ENCODE measurements at places on chromosomes 3 and 15.

- no peak for DNase-seq
These were observed 227.7 kb downstream of the ADAMTS17 start for GRCh38 chr15:100114100-100114499.

DNA sequence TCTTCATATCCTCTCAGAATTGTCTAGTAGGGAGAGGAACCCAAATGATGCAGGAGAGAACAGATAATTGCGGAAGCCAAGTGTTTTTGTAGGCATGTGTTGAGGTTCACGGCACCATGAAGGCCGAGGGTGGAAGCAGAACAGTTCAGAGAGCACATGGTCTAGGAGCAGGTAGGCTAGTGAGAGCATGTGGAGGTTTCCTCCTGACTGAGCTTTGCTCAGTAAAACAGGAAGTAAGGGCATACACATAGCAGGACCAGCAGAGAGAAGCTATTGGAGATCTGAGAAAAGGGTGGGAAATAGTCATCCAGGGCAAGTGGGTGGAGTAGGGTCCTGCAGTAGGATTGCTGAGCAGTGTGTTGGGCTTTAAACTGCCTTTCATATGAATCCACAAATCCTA lies 491.1 kb downstream of the FHIT start:
- peak; percentile 49 for DNase-seq

DNA sequence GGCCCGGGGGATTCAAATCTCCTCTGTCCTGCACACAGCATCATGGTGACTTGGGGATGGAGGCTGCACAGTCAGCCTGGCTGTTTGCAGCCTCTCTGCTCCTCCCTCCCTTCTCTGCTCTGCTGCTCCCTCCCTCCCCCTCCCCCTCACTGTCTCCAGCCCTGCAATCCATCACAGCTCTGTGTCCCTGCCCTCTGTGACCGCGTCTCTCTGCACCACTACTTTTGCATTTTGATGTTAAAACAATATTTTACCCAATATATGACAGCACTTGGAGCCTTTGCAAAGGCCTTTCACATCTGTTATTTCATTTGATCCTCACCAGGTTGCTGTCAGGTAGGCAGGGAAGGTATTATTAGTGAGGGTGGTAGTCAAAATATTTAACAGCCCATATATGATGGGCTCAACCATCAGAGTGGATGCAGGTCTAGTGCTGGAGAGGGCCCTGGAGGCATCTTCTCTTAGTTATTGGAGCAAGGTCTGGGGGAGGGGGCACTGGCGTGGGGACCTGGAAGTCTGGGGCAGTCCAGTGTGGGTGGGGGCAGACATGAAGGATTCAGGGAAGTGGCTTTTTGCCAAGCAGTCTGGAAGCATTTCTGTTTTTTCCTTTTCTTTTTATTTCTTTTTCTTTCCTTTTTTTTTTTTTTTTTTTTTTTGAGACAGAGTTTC lies 16.3 kb upstream of the VPS8 start:
- DNase-seq, result peak; percentile 39

DNA sequence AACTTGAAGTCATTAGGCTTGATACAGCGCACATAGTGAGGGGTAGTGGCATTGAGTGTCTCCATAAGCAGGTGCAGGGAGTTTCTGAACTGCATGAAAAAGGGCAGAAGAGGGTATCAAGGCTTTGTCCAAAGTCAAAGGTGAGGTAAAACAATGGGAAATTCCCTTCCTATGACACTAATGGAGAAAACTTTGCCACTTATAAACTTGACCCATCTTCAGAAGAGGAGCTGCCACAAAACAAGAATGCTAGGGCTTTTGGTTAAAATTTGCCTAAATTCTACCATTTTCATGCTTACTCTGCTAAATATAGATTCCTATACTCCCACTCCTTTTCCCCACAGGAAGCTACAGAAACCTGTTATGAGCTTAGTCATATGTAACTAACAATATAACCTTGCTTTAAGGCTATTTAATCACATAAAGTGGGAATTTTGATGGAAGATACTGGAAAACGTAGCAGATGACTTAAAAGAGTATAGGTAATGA lies 87.5 kb upstream of the MYO5C start:
- DNase-seq, result no peak

DNA sequence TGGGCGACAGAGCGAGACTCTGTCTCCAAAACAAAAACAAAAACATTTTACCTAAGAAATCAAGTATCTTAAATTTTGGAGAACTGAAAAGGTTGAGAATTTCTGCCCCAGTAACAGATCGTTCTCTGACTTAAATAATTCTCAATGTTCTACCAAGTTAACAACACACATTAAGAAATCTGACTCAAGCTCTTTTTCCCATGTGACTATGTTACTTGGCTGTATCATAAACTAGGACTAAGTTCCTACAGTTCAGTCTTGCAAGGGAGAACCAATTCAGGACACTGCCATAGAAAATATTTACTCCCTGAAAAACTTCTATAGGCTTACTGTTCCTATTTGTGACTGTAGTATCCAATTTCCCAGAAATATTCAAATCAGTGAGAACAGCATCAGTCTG lies 20.9 kb upstream of the USF3 start:
- no peak for DNase-seq

DNA sequence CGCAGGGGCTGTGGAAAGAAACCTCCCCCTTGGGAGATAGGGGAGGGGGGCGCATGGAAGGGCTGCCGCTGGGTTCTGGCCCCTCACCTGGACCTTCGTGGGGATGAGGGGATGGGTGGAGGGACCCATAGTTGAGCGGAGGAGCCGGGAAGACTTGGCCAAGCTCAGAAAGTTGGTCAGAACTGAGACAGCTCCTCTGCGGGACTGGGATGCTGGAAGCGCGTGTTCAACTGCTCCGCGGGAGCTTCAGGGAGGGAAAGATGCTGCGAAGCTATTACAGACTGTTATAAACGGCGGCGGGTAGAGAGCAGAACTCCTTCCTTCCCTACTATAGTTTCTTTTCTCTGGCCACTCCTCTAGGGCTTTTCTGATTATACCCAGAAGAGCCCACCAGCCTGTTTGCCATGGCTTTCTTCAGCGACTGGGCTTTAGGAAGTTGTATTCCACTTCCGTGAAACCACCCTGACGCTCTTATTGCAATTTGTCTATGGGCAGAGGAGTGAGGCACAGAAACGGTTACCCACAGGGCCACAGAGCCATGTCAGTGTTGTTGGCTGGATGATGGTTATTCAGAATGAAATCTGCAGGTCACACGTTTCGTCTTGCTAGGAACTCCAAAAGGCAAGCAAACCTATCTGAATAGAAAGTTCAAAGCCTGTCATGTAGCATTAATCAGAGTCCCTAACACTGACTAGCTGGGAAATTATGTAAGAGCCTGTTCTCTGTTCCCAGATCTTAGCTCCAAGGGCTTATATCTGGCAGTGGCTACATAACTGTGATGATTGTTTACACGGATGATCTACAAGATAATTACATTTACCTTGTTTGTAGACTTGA lies 1.1 kb downstream of the SYNPR start:
- DNase-seq, result no peak

DNA sequence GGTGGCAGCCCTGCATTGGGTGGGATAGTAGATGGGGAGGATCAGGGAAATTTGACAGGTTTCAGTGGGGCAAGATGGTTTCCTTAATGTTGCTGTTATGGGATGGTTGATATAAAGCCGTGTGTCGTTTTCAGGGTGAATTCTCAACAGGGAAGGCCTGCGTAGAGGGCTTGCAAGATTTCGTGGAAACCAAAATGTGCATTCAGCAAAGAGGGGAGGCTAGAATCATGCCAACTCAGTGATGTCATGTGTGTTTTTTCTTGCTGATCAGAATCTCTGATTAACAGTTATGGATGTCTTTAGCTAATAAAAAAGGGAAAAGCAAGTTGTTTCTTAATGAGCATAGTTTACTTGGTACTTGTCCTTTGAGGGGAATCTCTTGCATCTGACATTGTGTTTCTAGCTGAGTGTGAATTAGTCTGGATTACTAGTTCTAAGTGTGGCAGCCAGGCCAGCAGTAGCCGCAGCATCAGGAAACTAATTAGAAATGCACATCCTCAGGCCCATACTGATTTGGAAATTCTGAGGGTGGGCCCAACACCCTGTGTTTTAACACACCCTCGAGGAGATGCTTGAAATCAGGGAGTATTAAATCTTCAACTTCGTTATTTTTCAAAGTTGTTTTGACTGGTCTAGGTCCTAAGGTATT lies 24.8 kb downstream of the MRAS start:
- no peak for DNase-seq

DNA sequence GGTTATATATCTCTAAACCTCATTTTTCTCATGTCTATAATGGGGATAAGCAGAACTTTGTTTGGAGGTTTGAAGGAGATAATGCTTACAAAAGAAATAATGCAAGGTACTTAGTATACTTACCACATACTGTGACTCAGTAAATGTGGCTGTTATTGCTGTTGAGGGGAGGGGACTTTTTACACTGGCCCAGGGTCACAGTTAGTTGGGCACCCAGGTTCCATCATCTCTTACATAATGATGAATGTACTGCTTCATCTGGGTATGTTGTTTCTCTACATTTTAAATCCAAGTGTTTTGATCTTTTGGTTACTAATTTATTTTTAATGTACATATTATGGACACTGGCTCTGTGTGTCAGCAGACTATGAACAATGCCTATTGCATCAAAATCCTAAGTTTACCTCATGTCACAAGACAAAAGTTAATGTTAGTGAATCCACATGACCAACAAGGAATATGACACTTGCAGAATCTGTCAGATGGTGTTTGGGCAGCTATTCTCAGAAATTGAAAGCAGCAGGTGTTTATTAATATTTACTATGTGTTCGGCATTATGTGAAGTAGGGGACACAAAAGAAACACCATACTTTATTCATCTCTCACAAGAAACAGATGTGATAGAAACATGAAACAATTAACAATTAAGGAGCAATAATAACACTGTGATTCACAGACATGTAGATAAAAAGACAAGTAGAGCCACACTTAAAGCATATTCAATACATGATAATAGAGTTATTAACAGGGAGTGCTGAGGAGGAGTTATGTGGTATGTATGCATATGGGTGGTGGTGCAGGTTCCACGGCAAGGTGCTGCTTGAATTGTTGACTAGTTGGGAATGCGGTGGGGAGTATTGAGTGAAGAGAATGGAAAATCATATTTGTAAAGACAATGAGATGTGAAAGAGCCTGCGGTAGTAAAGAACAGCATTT lies 109.7 kb downstream of the GALK2 start:
- DNase-seq, result no peak
